ENCODE measurements at places on chromosomes 4 and X.

DNA sequence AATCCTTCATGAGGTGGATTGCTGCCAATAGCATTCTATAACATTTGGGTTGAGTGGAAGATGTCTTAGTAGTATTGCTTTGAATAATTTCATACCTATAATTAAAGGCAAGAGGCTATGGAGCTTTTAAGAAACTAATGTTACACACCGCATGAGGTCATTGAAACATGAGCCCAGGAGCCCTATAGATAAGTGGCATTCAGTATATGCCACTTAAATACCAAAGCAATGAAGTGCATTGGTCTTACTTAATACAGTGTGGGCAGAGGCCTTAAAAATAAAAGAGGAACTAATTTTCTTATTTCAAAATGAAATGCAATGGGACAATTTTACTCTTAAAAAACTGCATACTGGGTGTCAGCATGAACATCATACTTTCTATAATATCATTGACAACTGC, 47.5 kb downstream of the SPATA18 start:
- DNase-seq: no peak

DNA sequence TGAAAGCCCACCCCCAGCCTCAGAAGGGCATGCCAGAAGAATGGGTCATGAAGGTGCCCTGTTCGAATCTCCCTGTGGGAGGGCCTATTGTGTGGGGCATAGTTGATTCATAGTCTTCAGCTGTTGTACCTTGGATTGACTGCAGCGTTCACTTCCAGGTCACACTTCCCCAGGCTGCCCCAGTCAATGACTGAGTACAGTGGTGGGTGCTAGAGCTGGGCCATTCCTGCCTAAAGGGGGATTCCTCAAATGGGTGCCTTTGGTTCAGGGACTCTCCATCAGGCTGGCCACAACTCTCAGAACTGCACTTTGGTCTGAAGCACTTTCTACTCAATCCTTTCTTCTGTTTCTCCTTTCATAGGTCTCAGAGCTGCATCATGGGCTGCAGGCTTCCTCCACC, 35.0 kb upstream of the RASGEF1B start:
- DNase-seq: no peak

- DNase-seq: no peak
Observed at GRCh38 chr4:23614284-23614892, 275.5 kb downstream of the PPARGC1A start.

- DNase-seq: no peak
Observed at GRCh38 chr4:63553123-63553522, 856.1 kb downstream of the TECRL start.

DNA sequence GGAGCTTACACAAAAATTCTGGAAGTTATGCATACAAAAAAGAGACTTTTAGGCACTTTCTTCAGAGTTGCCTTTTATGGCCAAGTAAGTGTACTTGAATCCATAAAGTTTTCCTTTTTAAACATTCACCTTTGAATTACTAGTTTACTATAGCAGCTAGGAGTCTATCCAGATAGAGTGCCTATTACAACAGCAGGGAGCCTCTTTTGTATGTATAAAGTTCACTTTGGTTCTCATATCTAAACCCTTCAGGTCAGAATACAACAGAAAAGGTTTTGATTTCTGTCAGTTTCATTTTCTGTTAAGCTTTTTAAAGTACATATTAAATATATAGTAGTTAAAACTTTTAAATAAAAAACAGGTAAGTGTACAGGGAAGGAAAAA, 51.4 kb upstream of the IL13RA1 start:
- no peak for DNase-seq

DNA sequence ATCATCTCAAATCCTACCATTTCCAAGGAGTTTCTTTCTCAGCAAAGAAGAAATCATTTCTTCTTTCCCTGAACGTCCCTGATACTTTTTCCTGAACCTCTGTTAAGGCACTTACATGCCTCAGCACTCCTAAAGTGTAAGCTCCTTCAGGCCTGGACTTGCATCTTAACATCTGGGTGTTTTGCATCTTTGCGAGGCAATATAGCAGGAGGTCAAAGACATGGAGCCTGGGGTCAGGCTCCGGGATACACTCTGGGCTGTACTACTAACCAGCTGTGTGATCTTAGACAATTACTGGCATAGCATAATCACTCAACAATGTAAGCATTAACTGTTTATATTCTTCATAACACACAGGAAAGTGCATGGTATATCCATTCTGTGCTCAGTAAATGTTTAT, 275.5 kb upstream of the BOD1L1 start:
- no peak for DNase-seq

GRCh38 chr4:188127214-188127874, 11.9 kb upstream of the TRIML1 start:
- DNase-seq: peak; percentile 58

- DNase-seq: peak; percentile 87
Observed at GRCh38 chrX:2552621-2553201, 51.9 kb upstream of the DHRSX start.

DNA sequence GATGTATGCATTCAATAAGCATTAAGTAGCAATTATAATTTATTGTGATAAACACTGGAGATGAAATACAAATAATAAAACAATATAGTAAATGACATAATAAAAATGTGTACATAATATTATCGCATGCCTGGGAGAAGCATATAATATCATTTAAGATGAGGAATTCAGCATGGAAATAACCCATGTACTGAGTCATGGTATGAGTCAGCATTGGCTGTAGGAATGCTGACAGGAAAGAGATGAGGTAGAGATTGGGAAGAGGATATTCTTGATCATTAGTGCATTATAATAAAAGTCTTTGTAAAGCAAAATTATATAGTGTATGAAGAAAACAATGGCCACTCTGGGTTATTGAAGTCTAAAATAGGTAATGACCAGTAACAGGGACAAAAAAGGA, 82.8 kb downstream of the MAGEB10 start:
- DNase-seq: peak; percentile 43

- DNase-seq: peak; percentile 4
Observed at GRCh38 chrX:10052906-10053625, 85.9 kb downstream of the CLDN34 start.

DNA sequence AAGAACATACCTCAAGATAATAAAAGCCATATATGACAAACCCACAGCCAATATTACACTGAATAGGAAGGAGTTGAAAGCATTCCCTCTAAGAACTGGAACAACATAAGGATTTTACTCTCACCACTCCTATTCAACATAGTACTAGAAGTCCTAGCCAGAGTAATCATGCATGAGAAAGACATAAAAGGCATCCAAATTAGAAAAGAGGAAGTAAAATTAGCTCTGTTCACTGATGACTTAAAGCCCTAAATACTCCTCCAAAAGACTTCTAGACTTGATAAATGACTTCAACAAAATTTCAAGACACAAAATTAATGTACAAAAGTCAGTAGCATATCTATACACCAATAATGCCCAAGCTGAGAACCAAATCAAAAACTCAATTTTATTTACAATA, 235.7 kb downstream of the NKX6-1 start:
- DNase-seq: no peak

GRCh38 chr4:127479031-127479622, 153.6 kb upstream of the INTU start:
- peak; percentile 15 for DNase-seq

DNA sequence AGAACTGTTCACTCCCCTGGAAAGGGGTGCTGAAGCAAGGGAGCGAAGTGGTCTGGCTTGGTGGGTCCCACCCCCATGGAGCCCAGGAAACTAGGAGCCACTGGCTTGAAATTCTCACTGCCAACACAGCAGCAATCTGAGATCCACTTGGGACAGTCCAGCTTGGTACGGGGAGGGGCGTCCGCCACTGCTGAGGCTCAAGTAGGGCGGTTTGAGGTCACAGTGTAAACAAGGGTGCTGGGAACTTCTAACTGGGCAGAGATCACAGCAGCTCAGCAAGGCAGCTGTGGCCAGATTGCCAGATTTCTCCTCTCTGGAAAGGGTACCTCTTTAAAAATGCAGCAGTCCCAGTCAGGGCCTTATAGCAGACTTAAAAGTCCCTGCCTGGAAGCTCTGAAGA, 53.9 kb upstream of the GALNTL6 start:
- no peak for DNase-seq

GRCh38 chr4:57614257-57614932, 504.2 kb upstream of the IGFBP7 start:
- no peak for DNase-seq

DNA sequence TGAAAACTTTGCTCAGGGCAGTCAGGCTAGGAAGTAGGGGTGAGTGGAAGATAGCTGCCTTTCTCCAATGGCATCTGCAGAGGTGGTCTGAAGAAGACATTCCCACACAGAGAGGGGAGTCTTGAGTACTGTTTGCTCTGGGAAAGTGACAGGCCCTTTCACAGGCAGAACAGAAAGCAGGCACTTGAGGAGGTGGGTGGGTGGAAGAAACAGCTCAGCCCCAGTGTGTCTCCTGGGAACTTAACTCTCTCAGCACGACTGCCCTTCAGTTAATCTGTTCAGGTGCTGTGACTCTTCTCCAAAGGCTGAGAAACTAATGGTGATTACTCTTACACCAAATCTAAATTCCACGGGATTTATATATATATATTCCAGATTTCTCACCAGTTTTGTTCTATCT, 28.3 kb downstream of the ENOPH1 start:
- DNase-seq: no peak

- no peak for DNase-seq
Observed at GRCh38 chr4:2417226-2417764, 1.1 kb downstream of the ZFYVE28 start.

DNA sequence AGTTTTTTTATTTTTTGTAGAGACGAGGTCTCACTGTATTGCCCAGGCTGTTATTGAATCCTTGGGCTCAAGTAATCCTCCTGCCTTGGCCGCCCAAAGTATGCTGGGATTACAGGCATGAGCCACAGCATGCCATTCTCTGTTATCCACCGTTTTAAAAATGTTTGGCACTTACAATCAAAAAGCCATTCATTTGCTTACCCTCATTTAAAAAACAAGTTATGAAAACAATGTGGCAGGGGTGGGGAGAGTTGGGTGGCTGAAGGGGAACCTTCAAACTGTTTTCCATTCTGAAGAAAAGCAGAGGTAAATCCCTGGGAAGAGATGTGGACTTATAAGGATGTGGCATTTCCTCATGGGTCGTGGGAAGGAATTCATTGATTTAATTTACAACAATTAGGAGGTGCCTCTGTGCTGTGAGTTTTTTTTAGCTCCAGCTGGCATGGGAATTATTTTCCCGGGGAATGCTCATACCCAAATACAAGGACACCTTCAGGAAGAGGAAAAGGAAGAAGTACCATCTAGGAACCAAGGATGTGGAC, 103.5 kb downstream of the MID1 start:
- DNase-seq: no peak

Measured in HFFc6 (cell line).